Ureter (tissue), 1 donor: ENCODE measurements at places on chromosomes 6 and 20. TPM values are rescaled to one million over a fixed set of nuclear protein-coding genes. Genes with fewer than 3 reads are reported as not detected.
A peak's percentile ranks its signal among the peaks of the same experiment; 100 is the strongest.

GRCh38 chr20:45545754-45546453 lies 1.3 kb downstream of the EPPIN start:
- no peak for DNase-seq

- no peak for DNase-seq
Measured at GRCh38 chr20:31705598-31706597, 16.8 kb downstream of the BCL2L1 start.

- DNase-seq, result no peak
Measured at GRCh38 chr20:9699181-9699580, 139.7 kb downstream of the PAK5 start.

DNA sequence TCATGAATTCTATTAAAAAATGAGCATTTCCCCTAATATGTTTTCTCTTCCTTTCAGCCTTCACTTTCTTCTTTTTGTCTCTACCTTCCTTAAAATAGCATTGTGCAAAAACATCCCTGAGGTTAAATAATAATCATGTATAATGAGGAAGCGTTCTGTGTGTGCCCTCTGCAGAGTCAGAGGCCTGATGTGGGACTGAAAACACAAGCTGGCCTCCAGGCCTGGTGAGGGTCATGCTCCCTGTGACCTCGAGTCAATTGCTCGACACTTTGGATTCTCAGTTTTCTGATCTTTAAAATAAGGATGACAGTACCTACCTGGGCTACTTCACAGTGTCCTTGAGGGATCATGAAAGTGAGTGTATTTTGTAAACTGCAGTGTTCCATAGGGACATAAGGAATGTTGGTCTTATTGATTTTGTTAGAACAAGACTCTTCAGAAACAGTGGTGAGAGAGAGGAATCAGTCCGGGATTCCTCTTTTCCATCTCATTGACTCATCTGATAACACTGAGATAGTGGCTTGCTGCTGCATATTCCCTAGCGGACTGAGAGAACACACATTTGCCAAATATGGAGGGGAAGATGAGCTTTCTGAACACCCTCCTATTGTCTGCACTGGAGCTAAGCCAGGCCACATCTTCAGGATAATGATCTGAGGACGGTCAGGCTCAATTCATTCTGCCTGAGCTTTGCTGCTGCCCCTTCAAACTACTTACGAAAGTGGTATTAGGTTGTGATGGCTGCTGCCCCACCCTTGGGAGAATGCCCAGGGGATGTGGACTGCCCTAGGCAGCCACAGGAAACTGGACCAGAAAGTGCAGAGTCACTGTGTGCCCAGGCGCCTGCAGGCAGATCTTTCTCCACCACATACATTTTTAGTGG lies 39.6 kb upstream of the PDE7B start:
- no peak for DNase-seq

Gene BMP7
- total RNA-seq, result 32.0 TPM

- no peak for DNase-seq
Measured at GRCh38 chr20:49915118-49915379, 280 bp downstream of the SPATA2 start.

GRCh38 chr6:21780141-21780540 lies 186.6 kb downstream of the SOX4 start:
- no peak for DNase-seq

DNA sequence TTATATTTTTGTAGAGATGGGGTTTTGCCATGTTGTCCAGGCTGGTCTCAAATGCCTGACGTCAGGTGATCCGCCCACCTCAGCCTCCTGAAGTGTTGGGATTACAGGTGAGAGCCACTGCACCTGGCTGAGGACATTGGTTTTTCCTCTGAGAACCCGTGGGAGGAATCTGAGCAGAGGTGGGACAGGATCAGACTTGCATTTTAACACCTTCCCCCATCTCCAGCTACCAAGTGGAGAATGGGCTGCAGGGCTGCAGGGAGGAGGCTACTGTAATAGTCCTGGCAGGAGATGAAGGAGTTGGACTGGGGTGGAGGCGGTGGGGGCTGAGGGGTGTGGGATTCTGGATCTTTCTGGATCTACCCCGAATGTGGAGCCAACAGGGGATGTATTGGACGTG lies 24.5 kb downstream of the FAM110A start:
- no peak for DNase-seq

GRCh38 chr20:1951436-1952115 lies 42.3 kb downstream of the PDYN start:
- no peak for DNase-seq

Gene DLK2
- total RNA-seq, result 3.2 TPM

- DNase-seq, result no peak
Measured at GRCh38 chr6:147216915-147217314, 12.7 kb downstream of the STXBP5 start.

DNA sequence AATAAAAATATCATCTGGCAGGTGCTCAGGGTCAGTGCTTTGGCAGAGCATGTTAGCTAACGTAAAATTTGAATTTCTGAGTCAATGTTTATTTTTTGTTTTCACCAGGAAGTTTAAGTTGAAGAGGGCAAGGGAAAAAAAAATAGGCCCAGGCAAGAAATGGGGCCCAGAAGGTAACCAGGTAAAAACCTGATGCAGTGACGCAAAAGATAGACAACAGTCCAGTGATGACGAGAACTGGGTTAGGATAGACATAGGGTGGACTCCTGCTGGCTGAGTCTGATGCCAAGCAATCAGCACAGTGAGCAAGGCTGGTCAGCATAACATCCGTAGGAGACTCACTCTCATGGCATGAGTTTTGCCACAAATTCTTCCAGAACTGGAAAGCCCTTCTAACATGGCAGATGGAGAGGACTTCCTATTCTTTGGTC lies 42.2 kb downstream of the ZHX3 start:
- no peak for DNase-seq

Gene TRIM15
- total RNA-seq, result not detected

Gene CAPN11
- 2.1 TPM for total RNA-seq

GRCh38 chr6:40722553-40723258 lies 135.5 kb upstream of the LRFN2 start:
- DNase-seq, result no peak

DNA sequence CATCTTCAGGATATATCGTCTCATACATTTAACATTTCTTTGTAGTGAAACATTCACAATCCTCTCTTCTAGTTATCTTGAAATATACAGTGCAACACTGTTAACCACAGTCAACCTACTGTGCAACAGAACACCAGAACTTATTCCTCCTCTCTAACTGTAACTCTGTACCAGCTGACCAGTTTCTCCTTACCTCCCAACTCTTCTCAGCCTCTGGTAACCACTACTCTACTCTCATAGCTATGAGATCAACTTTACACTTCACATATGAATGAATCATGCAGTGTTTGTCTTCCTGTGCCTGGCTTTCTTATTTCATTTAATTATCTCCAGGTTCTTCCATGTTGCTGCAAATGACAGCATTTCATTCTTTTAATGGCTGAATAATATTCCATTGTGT lies 337.6 kb downstream of the BTBD9 start:
- no peak for DNase-seq

DNA sequence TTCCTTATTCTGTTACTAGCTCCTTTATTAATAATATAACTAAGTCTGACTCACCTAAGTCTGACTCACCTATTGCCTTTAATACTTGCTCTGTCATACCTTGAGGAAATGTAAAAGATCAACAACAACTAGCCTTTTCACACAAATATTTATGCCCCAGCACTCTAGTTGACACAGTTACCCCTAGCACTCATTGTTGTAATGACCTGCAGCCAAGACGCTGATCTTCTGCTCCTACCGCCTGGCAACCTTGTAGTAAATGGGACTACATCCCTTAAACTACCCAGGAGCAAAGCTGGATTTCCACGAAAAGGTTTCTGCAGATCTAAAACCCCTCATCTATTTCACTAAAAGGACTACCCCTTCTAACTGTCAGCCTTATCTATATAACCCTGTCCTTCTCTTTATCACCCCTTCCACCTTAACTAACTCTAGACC lies 90.0 kb downstream of the PLG start:
- no peak for DNase-seq

Gene EFCAB8
- total RNA-seq, result 1.0 TPM

- DNase-seq, result no peak
Measured at GRCh38 chr6:111841822-111842221, 31.4 kb downstream of the FYN start.

Gene HCRTR2
- total RNA-seq, result not detected

Gene PRICKLE4
- 14.2 TPM for total RNA-seq

Gene OPRM1
- total RNA-seq, result not detected

- no peak for DNase-seq
Measured at GRCh38 chr6:67667637-67668422, 967.3 kb upstream of the ADGRB3 start.

Gene NKAPL
- total RNA-seq, result 1.4 TPM

GRCh38 chr6:97066056-97066455 lies 141.5 kb downstream of the KLHL32 start:
- DNase-seq, result no peak

Gene SNAP91
- 0.83 TPM for total RNA-seq

Gene PAK5
- total RNA-seq, result 0.13 TPM

- DNase-seq, result no peak
Measured at GRCh38 chr6:16360365-16360764, 122.0 kb downstream of the GMPR start.

DNA sequence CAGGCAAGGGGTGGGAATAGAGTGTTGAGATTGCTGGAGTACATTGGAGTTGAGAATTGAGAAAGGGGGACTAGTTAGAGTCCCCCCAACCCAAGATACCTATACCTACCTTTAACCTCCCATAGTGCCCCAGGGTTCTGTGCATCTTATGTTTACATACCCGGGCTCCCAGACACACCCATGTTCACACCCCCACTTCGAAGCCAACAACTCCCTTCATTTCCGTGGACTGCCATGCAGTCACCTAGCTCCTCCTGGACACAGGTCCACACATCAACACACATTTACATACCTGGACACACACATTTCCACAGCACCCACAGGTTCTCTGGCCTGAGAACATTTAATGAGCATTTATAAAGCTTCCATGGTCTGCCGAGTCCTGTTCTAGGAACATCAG lies 5.1 kb downstream of the TMEM63B start:
- DNase-seq, result no peak

Gene LRRC73
- total RNA-seq, result 0.57 TPM

Gene ADTRP
- total RNA-seq, result 42.4 TPM

Gene SERPINB1
- total RNA-seq, result 43.8 TPM

Gene SLC2A10
- 25.9 TPM for total RNA-seq

Gene REPS1
- 89.5 TPM for total RNA-seq

DNA sequence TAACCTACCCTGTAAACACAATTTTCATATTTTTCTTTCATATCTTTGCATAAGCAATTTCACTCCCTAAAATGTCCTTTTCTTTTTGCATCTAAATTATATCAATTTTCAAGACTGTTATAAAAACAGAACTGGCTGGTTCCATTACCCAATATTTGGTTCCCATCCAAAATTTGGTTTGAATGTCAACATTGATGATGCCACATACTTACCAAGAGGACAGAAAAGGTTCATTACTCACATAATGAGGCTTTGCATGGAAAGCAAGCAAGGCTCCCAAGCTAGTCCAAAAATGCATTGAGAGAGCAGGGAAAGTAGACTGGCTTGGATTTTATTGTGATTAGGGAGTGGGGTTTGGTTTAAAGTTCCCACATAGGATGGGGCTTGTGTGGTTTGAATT lies 144.4 kb upstream of the AKIRIN2 start:
- DNase-seq, result no peak

Gene ZC2HC1B
- total RNA-seq, result not detected

Gene BANF2
- not detected for total RNA-seq

Gene HLA-DMA
- 65.3 TPM for total RNA-seq

- DNase-seq, result peak; percentile 71
Measured at GRCh38 chr20:38221119-38221589, 39.4 kb downstream of the KIAA1755 start.

- DNase-seq, result no peak
Measured at GRCh38 chr20:3751305-3751674, 16.3 kb downstream of the ADISSP start.

GRCh38 chr6:33716890-33717632 lies 5.6 kb upstream of the UQCC2 start:
- no peak for DNase-seq

DNA sequence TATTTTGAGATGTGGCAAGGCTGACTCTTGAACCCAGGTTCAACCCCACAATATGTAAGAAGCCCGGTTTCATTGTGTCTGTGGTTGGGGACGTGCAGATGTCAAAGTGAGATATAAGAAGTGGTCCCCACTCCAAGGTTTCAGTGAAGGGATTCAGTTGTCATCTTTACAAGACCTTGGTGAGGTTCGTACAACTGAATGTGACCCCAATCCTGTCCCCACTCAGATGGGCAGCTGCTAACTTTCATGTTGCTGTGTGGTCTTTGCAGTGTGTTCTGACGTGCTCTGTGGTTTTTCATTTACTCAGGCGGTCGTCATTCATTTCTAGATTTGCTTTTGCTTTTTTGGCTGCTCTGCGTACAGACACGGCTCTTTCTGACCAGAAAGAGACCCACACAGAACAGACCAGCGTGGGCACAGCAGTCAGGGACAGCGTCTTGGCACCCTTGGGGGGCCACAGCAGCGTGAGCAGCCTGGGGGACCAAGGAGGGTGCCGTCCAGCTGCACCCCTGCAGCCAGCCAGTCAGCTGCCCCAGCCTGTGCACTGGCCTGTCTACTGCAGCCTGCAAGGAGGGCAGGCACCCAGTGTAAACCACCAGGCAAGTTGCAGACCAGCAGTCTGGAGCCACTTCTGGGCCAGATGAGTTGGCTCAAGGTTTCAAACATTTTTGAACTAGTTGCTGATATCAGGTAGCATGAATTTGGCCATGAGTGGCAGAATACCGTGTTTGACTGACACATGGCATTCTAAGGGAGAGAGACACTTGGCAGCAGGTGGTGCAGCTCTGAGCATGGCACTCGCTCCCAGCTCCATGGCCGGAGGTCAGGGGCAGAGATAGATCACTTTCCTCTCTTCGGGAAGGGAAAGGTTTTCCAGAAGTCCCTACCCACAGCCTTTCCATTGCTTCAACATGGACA lies 49.4 kb upstream of the IRF4 start:
- no peak for DNase-seq

- no peak for DNase-seq
Measured at GRCh38 chr20:39358052-39358451, 395.9 kb downstream of the DHX35 start.

DNA sequence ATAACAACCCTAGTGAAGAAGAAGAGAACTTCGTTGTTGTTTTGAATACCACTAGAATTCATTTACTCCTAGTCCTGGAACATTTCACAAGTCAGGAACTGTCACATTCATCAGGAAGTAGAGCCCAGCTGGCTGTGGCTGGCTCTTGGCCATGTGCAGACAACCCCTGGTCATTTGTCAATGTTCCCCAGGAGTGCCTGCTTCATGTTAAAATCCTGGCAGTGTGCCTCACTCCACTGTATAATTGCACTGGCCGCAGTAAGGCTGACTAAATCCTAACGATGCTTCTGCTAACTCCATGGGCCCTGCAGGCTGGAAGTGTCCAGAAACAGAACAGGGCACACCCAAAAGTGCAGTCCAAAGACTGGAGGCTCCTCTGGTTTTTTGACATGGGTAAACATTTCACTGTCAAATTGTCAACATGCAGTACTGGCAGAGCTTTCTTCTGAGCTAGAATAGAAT lies 41.5 kb upstream of the ADGRF1 start:
- DNase-seq, result peak; percentile 88

Gene TMEM200A
- 4.5 TPM for total RNA-seq
